ENCODE measurements at places on chromosomes 11 and 22. TPM values are rescaled to one million over a fixed set of nuclear protein-coding genes. Genes with fewer than 3 reads are reported as not detected.

Gene MMP12
- total RNA-seq: 0.44 TPM

Gene ALDH3B1
- total RNA-seq: 21.5 TPM

Gene THAP12
- 41.7 TPM for total RNA-seq

Gene MAJIN
- total RNA-seq: not detected

Gene MYO18B
- not detected for total RNA-seq

Gene OR5B21
- total RNA-seq: not detected

Gene GRIK4
- total RNA-seq: 0.15 TPM

Gene OR52H1
- 0.73 TPM for total RNA-seq
